ENCODE measurements at places on chromosomes 3 and 15. TPM values are rescaled to one million over a fixed set of nuclear protein-coding genes. Genes with fewer than 3 reads are reported as not detected.

DNA sequence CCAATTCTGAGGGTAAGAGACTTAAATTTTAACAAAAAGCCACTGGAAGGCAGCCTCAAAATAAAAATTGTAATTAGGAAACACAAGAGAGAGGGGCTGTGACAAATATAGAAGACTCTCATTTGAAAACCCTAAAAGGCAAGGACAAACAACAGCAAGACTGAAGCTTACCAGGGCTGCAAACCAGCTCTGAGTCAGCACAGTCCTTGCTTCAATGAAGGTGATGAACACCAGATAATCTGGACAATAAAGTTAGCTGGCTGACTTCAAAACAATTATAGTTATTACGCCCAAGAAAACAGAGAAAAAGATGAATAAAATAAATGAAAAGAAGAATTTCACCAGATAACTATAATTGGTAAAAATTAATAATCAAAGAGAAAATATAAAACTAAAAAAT is 149.3 kb upstream of the NSMCE3 start:
- DNase-seq, result no peak

- no peak for DNase-seq
Measured at GRCh38 chr3:48516571-48516970, 12.6 kb upstream of the SHISA5 start.

GRCh38 chr15:101694261-101694660 is 30.0 kb downstream of the TARS3 start:
- no peak for DNase-seq

TERC gene
- 78.7 TPM for total RNA-seq

LRRC15 gene
- not detected for total RNA-seq

DNA sequence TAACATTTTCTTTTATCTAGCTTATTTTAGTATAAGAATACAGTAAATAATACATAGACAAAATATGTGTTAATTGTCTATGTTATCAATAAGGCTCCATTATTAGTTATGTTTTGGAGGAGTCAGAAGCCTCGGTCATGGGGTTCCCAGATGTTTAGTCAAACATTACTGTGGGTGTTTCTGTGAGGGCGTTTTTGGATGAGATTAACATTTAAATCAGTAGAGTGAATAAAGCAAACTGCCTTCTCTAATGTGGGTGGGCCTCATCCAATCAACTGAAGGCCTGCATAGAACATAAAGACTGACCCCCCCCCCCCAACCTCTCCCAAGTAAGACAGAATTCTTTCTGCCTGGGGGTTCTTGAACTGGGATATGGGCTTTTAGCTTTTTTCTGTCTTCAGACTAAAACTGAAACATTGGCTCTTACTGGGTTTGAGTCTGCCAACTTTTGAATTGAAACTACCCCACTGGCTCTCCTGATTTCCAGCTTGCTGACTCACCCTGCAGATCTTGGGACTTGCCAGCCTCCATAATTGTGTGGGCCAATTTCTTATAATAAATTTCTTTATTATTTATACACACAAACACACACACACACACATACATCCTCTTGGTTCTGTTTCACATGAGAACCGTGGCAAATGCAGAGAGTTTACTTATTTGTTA is 192.0 kb downstream of the TPRG1 start:
- peak; percentile 6 for DNase-seq

CCDC54 gene
- not detected for total RNA-seq

GRCh38 chr3:193885832-193886231 is 250.1 kb upstream of the HES1 start:
- DNase-seq, result no peak

CYP8B1 gene
- total RNA-seq, result not detected

DNA sequence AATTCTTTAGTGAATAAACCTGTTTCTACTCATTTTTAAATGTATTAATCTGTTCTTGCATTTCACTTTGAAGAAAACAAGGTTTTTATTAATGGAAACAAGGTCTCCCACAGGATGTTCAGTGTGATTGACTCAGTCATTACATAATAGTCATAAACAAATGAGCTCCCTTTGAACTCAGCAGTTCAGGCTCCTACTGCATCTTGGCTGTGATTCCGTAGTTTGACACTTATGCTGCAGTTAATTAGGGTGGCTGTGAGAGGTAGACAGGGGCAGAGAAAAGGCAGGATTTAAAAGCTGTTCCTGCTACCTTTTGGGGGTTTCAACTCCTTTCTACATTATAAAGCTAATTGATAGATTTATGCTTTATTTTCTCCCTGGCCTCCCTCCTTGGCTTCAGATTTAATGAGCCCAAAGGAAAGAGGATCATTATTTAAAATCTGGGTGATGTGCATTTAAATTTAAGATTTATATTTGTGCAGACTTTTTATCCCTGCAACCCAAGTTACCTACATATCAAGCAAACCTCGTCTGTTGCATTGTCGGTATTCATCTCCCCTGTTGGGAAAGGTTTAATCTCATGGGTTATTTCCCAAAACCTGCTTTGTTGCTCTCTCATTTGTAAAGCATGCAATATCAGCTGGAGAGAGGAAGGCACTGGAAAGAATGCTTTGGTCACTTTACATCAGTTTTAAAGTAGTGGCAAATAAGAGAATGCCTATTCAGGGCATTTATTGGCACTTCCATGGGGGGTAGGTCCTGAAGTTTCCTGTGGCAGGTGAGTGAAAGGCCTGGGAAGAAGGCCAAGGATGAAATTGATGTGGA is 345.0 kb upstream of the NR2E3 start:
- DNase-seq, result no peak

DNA sequence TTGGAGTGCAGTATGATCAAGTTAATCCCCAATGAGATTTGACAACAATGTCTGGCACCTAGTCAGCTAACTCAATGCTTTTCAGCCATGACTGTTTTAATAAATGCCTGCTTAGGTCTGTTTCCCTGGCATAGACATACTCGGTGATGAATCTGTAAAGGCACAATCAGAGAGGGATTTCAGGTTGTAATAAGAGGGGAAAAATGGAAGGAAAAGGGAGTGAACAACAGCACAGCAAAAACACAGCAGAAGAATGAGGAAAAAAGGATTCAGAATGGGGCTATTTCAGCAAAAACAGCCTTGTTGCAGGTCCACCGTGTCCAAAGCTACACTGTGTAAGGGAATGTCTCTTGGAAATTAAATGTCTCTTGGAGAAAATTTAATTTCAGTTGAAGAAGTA is 19.3 kb upstream of the CHD2 start:
- DNase-seq, result no peak

GRCh38 chr3:11246663-11246970 is 25.6 kb upstream of the ATG7 start:
- DNase-seq, result no peak

- DNase-seq, result peak; percentile 71
Measured at GRCh38 chr15:100349696-100350433, 8.1 kb upstream of the ADAMTS17 start.

GRCh38 chr3:106566277-106566676 is 697.5 kb upstream of the CBLB start:
- no peak for DNase-seq

- peak; percentile 27 for DNase-seq
Measured at GRCh38 chr3:172808969-172809546, 58.5 kb downstream of the ECT2 start.

GRCh38 chr3:29601861-29602585 is 321.2 kb downstream of the RBMS3 start:
- no peak for DNase-seq

DNA sequence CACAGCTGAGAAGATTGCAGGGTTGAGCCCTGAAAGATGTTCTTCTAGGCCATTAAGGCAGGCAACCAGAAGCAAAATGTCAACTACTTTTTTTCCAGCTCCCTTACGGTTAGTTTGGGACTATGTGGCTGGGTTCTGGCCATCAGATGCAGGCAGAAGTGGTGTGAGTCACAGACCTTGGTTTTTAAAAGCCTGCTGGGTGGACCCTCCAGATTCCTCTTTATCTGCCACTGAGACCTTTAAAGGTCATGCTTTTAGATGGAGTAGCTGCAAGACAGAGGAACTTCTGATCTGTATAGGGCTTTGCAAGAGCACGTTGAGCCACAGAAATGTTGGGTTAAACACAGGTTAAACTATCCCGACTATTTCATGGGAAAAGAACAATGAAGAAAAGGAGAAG is 102.9 kb downstream of the CHST2 start:
- DNase-seq, result no peak

HIGD2B gene
- total RNA-seq, result not detected

DHFR2 gene
- total RNA-seq, result 3.4 TPM

DNA sequence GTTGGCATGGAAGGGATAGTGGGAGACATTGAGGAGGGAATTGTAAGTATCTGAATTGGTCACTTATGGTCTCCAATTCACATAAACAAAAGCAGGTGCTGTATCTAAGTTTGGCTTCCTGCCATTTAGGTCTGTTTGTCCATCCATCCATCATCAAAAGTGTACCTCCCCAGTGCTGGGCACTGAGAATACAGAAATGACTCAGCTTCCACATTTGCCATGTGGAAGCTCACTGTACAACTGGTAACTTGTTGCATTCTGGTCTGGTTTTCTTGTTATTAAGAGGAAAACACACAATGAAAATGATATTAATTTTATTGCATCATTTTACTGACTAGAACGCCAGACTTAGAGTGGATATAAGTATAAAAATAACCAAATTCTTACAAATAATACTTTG is 30.9 kb upstream of the MUC13 start:
- no peak for DNase-seq

- DNase-seq, result no peak
Measured at GRCh38 chr3:95311272-95311671, 1248.4 kb downstream of the NSUN3 start.
